Endothelial cell of umbilical vein (primary cell): ENCODE measurements at places on chromosomes 7 and 10.
A peak's percentile ranks its signal among the peaks of the same experiment; 100 is the strongest.

DNA sequence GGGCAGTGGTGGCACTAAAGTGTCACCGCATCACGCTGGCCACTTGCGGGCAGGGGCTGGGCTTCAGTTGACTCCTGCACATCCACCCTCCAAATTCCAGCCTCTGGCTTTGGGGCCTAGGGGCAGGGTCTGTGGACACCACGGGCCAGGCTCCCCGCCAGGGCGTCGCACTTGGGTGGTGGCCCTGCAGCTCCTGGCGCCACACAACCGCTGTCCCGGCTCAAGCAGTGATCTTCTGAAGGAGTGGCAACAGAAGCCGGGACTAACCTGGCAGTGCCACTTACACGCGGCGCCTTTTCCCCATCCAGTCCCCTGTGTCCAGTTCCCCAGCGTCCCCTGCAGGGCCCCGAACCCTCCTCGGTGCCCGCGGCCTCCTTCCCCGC is 134.3 kb upstream of the ZNF92 start:
- DNase-seq, result no peak

- no peak for DNase-seq
Measured at GRCh38 chr7:25613912-25614311, 385.6 kb upstream of the NPVF start.

- DNase-seq, result no peak
Measured at GRCh38 chr10:122660696-122661095, 39.0 kb downstream of the C10orf120 start.

DNA sequence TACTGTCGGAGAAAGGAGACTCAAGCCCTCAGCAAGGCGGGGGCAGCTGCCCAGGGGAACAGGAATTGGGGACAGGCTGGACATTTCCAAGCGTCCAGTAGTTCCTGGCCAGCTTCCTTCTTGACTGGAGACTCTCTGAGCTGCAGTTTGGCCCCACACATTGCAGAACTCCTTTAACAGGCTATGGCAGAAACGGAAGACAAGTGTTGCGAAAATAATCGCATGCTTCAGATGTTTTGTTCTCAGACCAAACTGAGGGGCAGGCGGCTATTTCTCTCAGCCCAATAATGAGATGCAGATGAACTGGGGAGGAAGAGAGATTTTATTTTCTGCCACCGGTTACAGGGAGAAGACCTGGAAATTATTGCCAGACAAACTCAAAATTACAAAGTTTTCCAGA is 88.0 kb upstream of the PFKP start:
- DNase-seq, result no peak

DNA sequence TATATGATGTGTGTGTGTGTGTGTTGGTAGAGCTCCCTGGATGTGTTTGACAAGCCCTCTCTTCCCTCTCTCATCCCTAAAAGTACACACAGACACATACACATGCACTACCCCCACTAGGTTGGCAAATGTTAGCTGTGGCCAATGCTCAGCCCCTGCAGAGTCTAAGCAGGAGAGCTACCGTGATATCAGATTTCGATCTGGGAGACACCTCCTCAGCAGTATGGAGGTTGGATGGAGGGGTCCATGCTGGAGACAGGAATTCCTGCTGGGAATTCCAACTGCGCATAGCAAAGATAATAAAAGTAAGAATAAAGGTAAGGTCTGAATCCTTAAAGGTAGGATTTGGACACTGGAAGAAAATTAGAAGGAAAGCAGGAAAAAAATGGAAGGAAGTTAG is 85.7 kb downstream of the C10orf90 start:
- DNase-seq, result no peak

DNA sequence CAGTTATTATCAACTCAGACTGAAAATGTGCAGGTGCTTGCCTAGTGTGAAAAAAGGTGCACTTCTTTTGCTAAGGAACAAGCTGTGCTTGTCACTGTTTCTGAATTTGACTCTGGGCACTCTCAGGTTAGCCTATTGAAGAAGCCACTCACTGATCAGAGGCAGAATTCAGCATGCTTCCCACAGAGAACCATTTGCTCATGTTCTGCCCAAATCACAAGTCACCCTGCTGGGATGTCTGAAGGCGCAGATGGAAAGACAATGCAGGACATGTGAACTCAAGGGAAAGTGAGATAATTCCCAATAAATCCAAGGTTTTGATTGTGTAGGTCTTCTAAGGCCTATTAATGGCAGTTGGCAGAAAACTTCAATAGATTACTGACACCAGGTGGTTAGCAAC is 47.8 kb upstream of the CSTF2T start:
- DNase-seq, result no peak

DNA sequence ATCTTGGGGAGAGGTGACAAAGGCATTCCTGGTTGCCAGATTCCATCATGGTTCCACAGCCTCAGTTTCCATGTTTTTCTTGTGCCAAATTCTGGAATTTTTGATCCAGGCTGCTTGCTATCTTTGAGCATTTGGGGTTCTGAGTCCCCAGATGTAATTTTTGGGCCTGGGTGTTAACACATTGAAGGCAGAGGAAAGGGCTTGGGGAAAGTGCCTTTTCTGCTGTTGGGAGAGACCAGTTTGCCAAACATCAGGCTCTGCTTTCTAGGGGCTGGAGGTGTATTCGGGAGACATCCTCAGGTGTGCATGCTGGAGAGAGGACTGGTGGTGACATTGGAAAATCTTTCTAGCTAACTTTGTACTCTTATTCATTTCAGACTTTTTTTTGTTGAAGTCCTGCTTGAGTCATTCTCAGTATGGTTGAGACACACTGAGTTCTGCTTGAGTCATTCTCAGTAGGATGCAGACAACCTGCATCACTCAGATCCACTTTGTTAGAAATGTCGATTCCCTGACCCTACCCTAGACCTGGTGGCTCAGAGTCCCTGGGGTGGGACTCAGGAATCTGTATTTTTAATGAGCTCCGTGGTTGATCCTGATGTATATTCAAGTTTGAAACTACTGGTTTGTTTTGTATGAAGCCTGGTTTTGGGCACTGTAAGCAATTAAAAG is 101.0 kb downstream of the LRMDA start:
- no peak for DNase-seq

- no peak for DNase-seq
Measured at GRCh38 chr7:128931190-128931798, 6.4 kb upstream of the IRF5 start.

GRCh38 chr7:85972504-85973141 is 671.1 kb upstream of the GRM3 start:
- no peak for DNase-seq

GRCh38 chr7:22123139-22123538 is 177.4 kb upstream of the CDCA7L start:
- peak; percentile 81 for DNase-seq

DNA sequence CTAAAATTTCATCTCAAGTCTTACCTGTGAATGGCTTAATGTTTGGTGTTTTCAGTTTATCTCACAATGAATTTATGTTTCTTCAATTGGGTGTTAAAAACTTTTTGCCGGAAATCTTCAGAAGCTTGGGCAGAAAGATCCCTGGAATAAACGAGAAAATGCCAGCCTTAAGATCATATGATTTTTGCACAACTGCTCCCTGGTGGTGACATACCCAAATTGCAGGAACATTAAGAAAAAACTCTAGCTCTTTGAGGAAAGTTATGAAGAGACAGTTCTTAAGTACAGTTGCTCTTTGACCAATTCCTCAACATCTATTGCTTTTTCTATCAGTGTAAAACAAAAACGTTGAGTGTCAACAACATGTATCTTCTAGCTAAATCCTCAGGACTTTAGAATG is 48.2 kb upstream of the CREB5 start:
- DNase-seq, result no peak

GRCh38 chr7:84895563-84895962 is 291.3 kb downstream of the SEMA3D start:
- DNase-seq, result no peak

- DNase-seq, result no peak
Measured at GRCh38 chr10:132162021-132162531, 24.7 kb upstream of the DPYSL4 start.

DNA sequence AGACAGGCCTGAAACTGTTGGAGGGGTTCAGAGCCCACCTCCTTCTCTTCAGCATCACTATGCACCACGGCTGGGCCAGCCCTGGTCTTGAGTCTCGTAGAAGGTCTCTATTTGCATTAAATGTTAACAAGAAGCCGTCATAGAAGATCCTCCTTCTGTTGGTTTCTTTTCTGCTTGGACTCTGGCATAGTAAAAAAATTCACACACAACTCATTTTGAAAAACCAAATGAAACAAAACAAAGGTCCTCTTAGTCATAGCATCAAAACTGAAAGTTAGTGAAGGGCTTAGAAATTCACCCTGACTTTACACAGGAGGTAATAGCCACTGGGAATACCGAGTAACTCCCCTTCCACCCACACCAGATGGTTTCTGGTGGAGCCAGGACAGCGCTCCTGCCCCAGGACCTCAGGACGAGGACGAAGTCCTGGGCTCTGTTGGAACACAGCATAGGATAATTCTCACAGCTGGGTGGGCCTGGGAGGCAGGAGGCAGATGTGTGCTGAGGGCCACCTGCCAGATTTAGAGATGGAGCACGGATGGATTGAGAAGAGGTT is 248.4 kb upstream of the KLF6 start:
- DNase-seq, result no peak

DNA sequence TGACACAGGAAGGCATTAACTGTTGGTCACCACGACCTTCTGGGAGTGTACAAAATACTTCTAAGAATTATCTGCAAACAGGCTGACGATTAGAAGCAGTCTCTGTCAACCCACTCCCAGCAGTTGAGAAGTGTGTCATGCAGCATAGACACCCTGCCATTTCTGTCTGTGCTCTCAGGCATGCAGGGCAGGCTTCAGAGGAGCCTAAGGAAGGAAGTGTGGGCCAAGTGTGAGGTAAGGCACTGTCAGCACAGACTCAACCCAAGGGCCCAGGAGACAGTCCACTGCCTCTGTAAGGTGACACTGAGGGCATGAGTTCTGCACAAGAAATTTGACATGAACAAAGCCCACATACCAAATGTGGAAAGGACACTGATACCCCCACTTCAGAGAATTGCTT is 109.0 kb upstream of the VIPR2 start:
- DNase-seq, result no peak

DNA sequence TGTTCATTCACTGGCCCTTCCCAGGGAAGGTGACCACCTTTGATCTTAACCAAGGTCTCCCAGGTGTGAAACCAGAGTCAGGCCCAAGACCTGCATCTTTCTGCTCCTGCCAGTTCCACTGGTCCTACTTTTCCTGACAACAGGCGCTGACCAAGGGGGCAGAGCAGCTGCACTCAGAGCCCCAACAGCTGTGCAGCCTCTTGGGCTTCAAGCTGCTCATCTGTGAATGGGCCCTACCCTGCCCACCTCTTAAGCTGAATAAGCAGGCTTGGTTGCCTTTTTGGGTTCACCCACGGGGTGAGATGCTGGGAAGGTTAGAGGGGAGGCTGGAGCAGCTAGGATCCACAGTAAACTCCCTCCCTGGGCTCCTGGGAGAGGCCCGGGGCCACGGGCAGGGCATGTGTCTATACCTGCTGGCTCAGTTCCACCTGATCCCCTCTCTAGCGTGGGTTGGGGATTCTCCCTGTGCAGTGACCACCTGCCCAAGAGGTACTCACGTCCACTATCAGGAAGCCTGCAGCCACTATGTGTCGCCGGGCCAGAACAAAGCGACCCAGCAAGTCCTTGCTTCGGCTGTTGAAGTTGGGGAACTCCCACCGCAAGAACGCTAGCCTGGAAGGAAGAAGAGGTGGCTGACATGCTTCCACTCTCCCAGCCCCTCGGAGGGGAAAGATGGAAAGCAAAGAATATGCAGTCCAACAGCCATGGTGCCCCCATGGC is 10.6 kb downstream of the TBRG4 start:
- DNase-seq, result no peak

GRCh38 chr7:130386876-130387275 is 6.6 kb downstream of the CPA1 start:
- DNase-seq, result no peak

DNA sequence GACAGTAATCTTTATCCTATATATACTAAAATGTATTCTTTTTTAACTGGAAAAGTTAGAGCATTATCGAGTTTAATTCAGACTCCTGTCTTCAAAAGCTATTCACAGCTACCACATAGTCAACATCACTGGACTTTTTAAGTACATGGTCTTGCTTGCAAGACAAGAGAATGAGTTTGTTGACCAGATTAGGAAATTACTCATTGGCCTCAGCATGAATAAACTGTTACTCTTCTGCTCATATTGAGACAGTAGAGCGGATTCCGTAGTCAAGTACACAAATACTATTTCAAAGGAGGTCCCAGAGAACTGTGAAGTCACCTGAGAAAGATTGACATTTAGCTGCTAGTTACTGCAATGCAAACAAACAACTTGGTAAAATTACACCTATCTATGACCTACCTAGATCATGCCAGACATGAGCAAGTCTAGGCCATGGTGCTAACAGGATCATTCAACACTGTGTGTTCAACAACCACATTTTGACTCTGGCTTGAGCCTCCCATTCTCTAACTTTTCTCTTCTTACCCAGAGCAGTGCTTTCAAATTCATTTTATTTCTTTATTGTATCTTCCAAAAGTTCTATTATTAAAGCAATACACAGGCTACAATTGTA is 280.9 kb downstream of the NEBL start:
- no peak for DNase-seq

DNA sequence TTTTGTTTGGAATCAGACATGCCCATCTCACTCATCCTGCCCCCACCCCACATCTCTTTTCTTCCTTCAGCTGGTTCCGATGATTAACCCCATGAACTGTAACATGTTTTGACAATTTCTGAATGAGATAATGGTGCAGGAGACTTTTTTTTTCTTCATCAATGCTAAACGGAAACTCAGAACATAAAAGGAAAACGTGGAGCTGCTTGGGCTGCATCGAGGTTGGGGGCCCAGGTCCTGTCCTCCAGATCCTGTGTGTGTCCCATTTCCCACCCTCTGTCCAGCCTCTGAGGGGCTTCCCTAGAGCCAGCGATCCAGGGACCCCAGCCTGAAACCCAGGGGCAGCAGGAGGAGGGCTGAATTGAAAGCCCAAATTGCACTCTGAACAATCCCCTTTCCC is 263.8 kb upstream of the GRB10 start:
- DNase-seq, result no peak

DNA sequence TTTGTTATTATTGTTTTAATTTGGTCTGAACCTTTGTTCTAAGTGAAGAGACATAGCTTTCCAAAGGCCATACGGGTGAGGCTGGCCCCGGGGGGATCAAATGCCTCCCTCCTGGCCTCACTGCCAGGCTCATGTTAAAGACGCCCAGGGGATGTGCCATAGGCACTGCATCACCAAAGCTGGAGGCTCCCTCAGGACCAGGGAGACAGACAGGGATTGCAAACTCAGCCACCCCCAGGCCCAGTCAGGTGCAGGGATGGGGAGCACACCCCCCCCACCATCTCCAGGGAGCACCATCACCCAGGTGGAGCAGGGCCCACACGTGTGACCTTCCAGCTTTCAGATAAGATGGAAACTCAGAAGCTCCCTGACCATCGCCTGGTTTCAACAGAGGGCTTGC is 96.0 kb upstream of the DNAAF5 start:
- DNase-seq, result no peak

- DNase-seq, result peak; percentile 24
Measured at GRCh38 chr10:13528875-13529713, at the start of gene BEND7. BEND7 (minus strand) TSS chr10:13529014; CDS start chr10:13528533, 481 bp downstream.

GRCh38 chr10:71852355-71852937 is 1.4 kb upstream of the PSAP start:
- no peak for DNase-seq
